ENCODE measurements at places on chromosomes 12 and 14.

- DNase-seq, result no peak
Measured at GRCh38 chr14:102939820-102940561, 17.5 kb downstream of the AMN start.

DNA sequence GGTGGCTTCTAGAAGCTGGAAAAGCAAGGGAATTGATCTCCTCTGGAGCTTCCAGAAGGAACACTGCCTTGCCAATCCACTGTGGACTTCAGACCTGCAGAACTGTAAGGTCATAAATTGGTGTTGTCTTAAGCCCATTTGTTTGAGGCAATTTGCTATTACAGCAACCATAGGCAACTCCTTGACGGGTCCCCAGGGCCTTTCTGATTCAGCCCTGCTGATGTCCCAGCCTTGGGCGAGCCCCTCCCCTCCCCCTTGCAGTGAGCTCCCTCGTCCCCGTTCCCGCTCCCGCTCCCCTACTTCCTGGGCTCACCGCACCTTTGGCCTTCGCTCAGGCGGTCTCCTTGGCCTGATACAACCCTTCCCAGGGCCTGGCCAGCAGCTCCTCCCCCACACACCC, 18.9 kb upstream of the DIO3 start:
- DNase-seq, result no peak

- no peak for DNase-seq
Measured at GRCh38 chr12:104662908-104663307, 206.2 kb downstream of the CHST11 start.

DNA sequence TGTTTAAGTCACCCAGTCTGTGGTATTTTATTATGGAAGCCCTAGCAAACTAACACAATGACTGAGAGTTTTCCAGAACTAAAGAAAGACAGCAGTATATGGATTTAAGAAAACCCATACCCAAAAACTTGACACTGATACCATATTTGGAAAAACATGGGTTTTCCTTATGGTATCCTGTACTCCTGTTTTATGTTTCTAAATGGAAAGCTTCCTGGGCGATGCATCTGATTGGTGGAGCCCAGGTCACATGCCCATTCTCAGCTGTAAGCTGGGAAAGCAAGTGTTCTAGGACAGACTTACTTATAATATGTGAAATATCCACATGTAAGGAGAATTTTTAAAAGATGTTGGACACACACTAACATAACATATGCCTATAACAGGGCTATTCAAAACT, 4.5 kb upstream of the RNASE4 start:
- no peak for DNase-seq

GRCh38 chr12:85949253-85949652, 75.2 kb downstream of the NTS start:
- DNase-seq, result no peak

- DNase-seq, result no peak
Measured at GRCh38 chr14:29144621-29145020, 378.0 kb downstream of the FOXG1 start.

- DNase-seq, result no peak
Measured at GRCh38 chr14:65373016-65373670, 39.4 kb upstream of the FUT8 start.

DNA sequence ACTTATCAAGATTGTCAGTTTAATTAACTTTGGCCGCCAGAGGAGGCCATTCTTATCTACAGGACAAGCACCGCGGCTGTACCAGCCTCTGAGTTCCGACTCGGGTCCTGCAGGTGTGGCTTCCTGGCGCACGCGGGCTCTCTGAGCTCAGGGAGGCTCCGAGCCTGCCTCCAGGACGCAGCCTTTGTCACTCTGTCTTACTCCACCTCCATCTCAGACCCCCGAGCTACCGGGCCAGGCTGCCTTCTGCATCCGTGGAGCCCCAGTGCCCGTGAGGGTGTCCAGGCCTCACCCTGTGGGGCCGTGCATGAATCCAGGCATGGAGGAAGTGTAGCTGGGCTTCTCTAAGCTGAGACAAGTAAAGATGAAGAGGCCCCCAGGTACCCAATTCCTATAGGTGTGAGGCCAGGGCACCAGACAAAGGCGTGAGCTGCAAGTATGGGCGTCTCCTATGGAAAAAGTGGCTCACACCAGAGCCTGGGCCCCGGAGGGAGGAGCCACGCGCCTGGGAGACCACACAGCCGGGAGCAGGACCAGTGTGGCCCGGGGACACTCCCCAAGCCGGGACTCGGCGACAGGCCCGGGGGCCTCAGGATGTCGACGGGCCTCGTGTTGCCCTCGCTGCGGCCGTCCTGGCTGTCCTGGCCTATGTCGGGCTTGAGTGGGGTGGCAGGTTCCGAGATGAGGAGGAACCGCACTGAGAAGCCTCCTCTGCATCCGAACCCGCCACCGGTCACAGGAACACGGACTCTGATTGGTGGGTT, 42.8 kb downstream of the NOC4L start:
- DNase-seq, result no peak

GRCh38 chr14:75961662-75962061, 20.1 kb downstream of the TGFB3 start:
- no peak for DNase-seq

DNA sequence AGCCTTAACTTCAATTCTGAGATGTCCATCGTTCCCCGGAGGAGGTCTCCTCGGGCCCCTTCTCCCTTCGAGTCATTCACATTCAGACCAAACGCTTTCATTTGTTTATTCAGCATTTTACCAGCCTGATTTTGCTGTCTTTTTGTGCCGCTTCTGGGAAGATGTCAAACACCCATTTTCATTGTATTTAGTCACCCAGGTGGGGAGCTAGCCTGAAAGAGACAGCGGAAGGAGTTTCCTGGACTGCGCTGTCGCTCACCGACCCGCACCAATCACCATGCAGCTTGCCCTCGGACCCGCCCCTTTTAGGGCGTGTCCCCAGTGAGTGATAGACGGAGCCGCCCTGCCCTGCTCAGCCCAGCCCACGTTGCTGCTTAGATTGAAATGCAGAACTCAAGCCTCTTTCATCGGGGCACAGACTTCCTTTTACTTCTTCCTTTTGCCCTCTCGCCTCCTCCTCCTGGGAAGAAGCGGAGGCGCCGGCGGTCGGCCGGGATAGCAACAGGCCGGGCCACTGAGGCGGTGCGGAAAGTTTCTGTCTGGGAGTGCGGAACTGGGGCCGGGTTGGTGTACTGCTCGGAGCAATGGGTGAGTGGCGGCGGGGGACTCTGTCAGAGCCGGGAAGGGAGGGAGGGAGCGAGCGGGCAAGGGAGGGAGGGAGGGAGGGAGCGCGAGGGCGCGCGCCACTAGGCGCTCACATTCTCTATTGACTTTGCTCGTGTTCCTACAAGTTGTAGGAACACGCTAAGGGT, at the start of gene PAX9:
Gene PAX9, plus strand, starts transcription at position 355 of the 752 bp plus-strand sequence. Its CDS starts 230 bp downstream, at position 585.
- DNase-seq, result no peak

DNA sequence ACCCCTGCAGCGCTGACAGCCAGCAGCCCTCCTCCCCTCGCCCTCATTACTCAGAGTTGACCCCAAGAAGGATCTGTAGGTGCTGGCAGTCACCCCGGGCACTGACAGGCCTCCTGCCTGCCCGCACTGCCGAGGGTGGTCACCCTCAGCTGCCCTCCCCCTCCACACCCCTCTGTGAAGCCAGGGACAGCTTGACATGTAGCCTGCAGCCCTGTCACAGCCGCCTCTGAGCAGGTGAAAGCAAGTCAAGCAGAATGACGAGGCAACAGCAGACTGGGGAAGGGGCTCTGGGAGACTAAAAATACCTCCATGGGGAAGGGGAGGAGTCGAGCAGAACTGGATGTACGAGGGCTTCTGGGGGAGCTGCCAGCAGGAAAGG, 178.1 kb downstream of the DPF3 start:
- no peak for DNase-seq

DNA sequence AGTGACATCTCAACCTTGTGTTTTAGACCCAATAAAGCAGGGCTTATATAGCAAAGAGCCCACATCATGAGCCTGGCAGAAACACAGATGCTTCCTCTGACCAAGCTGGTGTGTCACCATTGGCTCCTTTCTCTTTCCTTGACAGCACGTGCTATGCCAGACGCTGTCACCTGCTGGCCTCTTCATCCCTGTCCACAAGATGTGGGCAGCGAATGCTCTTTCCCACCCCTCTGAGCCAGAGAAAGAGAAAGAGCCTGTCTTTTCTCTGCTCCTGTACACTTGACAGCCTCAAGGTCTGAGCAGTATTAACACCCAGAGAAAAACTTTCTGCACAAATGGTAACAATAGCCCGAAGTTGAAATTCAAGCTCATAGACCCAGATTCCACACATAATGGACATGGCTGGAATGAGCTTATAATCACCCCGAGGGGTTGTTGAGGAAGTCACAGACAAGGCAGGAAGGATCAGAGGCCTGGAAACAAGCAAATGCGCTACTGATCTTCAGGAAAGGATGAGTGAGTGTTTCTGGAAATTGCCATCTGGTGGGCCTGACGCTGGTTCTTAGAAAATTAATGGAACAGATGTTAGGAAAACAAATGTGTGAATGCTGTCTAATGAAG, 8.9 kb downstream of the TGFB3 start:
- DNase-seq, result no peak

GRCh38 chr12:54624315-54625279, 10.1 kb downstream of the LACRT start:
- no peak for DNase-seq

- DNase-seq, result no peak
Measured at GRCh38 chr14:88045705-88046104, 40.8 kb downstream of the GPR65 start.

DNA sequence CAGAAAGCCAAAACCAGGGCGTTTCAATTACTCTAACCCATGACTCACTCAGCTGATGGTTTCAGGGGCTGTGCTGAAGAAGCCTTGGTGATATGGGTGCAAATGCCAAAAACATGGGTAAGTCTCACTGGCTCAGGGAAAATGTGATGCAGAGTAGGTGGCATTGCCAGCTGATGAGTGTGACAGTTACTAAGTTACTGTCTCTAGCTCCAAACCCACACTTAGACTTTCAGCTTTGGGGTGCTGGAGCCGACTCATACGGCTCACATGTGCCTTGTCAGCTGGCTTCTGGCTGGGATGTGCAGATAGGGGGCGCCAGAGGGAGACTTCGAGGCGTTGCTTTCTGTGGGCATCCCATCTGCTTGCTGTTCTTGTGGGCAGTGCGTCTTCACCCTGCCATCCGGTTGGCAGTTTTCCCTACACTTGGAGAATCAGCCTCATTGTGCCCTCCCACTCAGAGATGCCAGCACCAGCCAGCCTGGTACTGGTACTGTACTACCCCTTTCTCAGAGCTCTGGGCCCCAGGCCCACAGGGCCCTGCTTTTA, 11.1 kb upstream of the KRT7 start:
- DNase-seq, result peak; percentile 43

GRCh38 chr12:27578689-27579372, 54.8 kb downstream of the PPFIBP1 start:
- DNase-seq, result no peak

GRCh38 chr12:52023976-52024688, 17.4 kb downstream of the TAMALIN start:
- DNase-seq, result no peak

DNA sequence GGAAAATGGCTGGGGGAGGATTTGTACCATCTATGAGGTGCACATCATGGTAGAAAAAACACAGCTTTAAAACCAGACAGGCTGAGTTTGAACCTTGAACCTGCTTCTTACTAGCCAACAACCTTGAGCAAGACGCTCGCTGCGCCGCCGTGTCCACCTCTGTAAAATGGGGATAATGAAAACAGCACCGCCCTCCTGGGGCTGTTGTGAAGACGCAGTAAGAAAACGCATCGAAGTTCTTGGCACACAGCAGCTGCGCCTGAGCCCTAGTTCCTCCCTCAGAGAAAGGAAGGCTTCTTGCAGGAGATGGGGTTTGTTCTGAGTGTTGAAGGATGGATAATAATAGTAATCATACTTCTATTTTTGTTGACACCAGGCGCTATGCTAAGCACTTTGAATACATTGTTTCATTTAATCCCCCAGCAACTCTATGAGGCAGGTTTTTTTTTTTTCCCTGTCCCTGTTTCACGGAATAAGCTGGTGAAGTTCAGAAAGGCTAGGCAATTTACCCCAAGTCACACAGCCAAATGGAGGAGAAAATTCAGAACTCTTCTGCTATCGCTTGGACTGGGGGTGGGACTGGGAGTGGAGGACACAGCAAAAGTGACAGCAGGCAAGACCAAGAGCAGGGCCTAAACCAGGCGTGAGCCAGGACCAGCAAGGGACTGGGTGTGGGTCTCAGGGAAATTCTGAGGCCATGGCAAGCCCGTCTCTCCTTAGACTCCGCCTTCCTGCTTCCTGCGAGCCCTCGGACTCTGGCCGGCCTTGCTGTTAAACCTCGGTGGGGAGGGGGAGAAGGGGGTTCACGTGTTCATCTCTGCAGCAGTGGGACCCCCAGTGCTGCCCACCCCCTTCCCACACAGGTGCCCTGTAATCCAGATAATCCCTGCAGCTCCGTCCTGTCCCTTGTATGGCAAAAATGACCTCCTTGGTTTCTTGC, 97.5 kb downstream of the LRRC74A start:
- no peak for DNase-seq

DNA sequence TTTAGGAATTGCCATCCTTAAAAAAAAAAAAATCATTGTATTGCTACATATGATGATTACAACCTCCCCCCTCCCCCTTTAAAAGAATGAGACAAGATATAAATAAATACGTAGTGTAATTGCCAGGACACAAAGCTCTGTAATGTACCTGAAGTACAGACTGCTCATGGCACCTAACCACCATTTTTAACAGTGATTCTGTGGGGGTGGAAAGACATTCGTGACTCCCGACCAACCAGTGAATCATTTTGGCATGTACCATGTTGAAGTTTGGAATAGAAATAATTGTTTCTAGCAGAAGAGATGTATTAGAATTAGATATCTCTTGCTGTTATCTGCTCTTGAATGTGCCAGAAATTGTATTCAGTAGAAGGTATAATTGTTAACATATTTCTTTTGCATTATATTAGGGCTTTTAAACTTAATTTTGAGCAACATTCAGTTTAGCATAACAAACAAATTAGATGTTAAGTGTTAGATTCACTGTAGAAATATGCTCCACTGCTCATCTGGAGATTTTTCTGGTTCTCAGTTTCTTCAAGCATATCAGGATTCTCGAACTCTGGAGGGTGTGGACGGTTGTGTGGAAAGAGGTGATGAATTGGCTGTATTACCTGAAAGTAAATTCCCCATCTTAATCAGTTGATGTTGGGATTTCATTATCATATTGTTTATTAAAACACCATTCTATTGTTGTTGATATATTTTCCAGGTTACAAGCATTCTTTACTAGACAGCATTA, 31.1 kb downstream of the FRS2 start:
- DNase-seq, result no peak

- DNase-seq, result no peak
Measured at GRCh38 chr12:18165889-18166288, 75.9 kb upstream of the RERGL start.

- DNase-seq, result no peak
Measured at GRCh38 chr12:92992041-92992440, 62.9 kb upstream of the EEA1 start.

DNA sequence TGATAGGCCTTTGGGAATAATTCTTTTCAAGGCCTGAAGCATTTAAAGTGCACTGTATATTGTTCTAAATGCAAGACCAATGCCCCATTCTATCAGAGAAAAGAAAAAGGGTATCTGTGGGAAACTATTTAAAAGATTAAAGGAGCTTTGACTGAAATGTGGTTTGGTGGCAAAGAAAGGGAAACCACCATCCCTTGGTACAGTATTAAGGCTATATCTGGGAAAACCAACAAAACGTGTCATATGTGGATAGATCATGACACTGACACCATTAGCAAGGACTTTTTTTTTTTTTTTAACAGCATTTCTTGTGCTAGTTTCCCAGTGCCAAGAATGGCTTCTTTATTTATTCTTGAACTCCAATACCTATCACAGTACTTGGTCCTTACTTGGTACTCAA, 890.7 kb downstream of the DIO2 start:
- no peak for DNase-seq
